ENCODE measurements at places on chromosomes 2 and 18.

- DNase-seq = no peak
These were observed 16.4 kb downstream of the EMX1 start for GRCh38 chr2:72933646-72934151.

DNA sequence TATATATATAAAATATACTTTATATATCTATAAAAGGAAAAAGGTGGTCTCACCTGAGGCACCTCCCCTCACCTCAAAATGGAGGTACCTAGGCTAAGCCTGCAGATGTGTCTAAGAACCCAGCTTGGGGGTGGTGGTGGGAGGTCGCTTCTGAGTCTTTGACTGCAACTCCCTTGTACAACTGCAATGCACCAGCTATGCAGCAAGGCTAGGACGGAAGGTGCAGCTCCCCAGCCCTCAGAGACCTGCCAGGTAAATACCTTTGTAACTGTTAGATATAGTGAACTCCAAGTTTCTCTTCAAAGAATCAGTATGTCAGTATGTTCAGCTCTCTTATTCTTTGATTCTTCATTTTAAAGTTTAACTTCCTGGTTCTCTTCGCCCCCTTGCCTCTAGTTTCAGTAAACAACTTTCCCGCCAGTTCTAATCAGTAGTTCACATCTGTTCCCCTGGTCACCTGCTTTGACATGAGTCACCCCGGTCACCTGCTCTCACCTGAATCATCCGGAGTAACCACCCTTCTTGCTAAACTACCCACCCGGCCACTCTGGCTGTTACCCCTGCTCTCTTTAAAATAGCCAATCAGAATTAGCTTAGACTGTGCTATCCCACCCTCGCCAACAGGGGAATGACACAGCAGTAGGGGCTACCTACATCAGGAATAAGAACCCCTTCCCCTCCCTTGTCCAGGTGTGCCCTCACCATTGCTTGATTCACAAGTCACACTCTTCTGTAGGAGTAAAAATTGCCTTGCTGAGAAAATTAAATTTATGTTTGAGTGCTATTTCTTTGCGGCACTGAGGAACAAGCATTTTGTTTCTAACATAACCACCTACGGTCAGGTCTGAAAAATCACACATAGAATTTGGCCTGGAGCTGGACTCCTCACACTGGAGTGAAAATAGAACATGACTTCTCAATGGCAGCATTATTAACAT, 24.7 kb upstream of the IMPA2 start:
- no peak for DNase-seq

DNA sequence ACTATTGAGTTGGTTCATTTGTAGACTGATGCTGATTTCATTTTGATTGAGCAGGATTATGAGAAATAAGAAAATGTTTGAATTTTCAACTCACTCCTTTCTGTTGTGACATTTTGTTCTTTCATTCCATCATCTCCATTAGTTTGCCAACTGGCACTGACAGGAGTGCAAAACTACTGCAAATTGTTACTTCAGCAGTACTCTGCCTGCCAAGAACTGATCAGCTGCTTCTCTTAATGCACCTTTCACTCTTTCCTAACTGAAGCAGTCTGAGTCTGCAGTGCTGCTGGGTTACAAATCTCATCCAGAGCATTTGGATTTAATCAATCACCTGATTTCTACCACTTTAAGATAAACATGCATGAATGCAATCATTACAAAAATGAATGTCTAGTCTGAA, 70.9 kb downstream of the TMEFF2 start:
- DNase-seq = no peak

- no peak for DNase-seq
These were observed 52.5 kb upstream of the CAVIN2 start for GRCh38 chr2:191899410-191899809.

GRCh38 chr18:21134895-21135294, 23.3 kb upstream of the ROCK1 start:
- DNase-seq = no peak

DNA sequence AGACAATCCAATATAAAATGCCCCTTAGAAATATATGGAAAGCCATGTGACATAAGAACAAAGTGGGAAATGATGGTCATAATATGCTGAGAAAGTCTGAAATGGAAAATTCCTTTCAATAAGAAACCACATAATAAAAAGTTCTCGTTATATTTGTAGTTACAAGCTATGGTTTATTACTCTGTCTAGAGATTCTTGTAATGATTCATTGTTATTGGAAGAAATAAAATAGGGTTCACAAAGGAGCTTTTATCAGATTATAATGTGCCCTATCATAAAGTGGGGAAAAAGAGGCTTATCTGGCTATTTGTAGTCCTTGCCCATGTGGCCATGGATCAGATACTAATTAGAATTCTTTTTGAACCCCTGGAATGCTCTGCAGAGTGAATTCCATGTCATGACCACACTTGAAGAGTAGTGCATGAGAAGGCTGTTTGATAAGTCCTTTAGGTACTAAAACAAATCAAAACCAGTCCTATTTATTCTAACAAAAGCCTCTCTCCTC, 420.7 kb upstream of the NRP2 start:
- no peak for DNase-seq

DNA sequence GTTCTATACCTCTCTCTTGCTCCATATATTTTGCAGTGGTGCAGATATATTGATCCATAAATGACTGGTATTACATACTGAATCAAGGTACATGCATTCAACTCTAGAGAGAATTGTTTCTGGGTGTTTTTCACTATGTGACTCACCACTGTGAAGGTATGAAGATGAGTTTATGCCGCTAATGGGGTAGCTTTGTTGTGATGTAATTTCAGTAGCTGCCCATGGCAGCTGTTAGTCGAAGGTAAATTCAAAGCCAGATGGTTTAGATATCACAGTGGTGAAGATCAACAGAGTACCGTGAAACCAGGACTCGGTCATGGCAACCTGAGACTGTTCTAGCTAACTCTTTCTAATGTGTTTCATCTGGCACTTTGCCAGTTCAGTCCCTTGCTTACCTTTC, 50.4 kb downstream of the PKP4 start:
- DNase-seq = no peak

- DNase-seq = no peak
These were observed 15.9 kb upstream of the TGFA start for GRCh38 chr2:70569559-70569958.

DNA sequence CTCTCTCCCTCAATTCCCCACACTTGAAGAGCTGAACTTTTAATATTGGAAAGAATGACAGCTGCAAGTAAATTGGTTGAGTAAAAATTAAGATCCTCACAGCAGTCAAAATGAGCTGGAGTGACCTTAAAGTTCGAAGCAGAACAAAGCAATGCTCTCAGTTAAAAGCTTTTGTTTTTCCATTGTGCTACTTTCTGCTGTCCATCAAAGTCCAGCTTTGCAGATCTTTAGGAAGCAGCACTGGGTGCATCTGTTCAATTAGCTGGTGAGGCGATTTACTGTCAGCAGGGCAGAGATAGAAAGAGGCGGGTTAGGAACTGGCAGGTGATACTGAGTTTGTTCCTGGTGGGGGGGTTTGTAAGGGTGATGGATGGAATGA, 834.8 kb downstream of the CPS1 start:
- DNase-seq = no peak

GRCh38 chr2:28610583-28611201, 114.8 kb downstream of the PLB1 start:
- DNase-seq = no peak

GRCh38 chr2:195675783-195676427, 18.9 kb downstream of the SLC39A10 start:
- no peak for DNase-seq

DNA sequence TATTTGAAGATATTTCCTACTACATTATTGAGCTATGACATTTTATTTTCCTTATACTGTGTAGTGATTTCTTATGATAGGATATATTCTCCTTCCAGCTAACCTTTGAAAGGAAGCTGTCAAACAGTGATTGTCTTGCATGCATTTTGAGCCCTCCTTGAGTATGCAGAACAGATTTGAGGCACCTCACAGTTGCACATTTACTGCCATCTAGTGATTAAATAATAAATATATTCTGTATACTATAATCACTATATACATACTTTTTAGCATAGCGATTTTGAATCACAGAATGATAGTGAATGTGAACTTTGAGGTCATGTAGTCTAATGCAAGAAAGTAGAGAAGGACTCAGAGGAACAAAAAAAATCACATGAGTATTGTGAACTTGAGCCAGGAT, 268.4 kb upstream of the CDH19 start:
- no peak for DNase-seq

- no peak for DNase-seq
These were observed 43.2 kb downstream of the TSHZ1 start for GRCh38 chr18:75253784-75254183.

DNA sequence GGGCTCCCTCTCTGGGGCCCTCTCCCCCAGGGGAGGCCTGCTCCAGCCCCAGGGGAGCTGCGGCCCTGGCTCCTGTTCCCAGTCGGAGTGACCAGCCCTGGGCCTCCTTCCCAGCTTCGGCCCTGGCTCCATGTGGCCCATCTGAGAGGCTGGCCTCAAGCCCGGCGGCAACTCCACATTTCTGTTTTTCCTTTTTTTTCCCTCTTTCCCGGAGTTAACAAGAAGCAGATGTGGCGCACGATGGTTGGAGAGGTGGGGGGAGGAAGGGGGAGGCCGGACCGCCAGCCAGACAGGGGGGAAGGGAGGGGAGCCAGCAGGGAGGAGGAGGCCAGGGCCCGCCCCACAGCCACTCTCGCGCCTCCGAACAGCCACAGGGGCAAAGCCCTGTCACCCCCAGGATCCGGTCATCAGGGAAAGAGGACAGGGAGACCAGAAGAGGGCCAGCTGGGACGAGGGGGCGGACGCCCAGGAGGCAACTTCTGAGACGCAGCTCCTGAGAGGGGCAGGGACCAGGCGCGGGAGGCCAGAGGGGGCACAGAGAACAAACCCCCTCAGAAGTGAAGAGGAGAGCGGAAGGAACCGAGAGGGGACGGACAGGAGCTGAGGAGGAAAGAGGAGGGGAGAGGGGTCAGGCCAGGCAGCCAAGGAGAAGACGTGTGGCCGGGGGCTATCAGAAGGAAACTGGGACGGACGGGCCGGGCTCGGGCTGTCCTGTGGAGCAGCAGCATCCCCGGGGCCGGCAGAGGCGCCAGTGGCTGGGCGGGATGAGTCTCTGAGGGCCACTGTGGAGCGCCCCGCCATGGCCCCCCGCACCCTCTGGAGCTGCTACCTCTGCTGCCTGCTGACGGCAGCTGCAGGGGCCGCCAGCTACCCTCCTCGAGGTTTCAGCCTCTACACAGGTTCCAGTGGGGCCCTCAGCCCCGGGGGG, at the start of gene EMILIN1:
Gene EMILIN1, plus strand, starts transcription at position 349 of the 928 bp plus-strand sequence. Its CDS starts 451 bp downstream, at position 800.
- no peak for DNase-seq

- DNase-seq = no peak
These were observed 189.8 kb downstream of the NCK2 start for GRCh38 chr2:105934467-105934866.

DNA sequence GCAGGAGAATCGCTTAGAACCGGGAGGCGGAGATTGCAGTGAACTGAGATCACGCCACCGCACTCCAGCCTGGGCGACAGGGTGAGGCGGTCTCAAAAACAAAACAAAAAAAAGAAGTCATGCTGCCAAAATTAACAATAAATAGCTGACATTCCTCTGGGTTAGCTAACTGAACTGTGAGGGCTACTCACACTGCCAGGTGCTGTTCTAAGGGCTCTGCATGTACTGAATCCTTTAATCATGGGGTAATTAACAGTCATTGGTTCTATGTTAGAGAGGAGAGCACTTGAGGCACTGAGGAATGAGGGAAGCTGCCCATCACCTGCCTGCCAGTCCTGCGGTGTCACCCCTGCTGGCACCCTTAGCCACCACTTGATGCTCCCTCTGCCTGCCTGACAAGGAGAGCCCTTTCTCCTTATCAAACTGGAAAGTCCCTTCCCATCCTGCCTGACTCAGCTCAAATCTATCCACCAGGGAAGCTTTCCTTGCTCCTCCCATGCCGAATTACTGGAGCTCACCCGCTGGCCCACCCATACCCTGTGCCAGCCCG, 73.0 kb upstream of the RIOK3 start:
- DNase-seq = no peak

GRCh38 chr2:168819050-168819715, 16.7 kb downstream of the NOSTRIN start:
- no peak for DNase-seq

GRCh38 chr2:12618576-12618975, 98.2 kb upstream of the TRIB2 start:
- no peak for DNase-seq

GRCh38 chr2:237558961-237559641, 7.3 kb upstream of the PRLH start:
- DNase-seq = no peak

DNA sequence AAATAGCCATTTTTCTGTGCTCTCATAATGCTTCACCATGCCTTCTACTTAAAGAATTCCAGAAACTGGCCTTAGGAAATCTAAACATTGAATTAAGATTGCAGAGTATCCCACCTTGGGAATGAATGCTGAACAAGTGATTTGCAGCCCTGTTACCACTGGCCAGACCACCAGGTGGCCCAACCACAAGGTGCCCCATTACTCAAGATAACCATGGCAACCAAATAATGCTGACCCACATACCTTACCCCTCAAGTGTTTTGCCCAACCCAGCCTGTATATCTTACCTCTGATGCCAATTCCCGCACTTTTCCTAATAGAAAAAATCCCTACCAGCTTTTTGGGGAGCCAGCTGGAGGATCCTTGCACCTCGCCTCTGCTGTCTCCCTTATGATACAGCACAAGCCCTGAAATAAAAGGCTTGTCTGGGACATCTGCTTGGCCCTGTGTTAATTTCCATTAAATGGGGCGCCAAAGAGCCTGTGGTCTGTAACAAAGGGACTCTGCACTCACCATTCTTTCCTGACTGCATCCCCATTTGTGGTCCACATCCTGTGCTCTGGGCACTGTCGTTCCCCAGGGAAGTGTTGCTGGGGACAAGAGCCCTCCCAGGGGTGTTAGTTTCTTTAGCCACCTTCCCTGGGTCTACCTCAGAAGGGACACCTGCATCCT, 17.3 kb upstream of the KCNF1 start:
- no peak for DNase-seq

DNA sequence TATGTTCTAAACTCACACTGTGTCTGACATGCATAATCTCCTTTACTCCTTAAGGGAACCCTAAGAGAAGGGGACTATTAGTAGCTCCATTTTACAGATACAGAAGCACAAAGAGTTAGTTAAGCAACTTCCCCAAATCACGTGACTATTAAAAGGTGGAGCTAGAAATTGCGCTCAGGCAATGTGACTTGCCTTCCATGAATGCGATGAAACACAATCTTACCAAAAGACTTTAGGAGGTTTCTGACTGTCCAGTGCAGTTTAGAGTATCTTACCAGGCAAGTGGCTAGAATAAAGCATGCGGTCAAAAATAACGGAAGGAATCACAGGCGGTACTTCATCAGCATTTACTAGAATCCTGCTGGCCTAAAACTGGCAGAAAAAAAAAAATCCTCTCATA, 70.4 kb downstream of the ZNF521 start:
- no peak for DNase-seq

GRCh38 chr18:58640891-58641610, 12.2 kb upstream of the ALPK2 start:
- no peak for DNase-seq

GRCh38 chr2:172273910-172274571, 153.3 kb upstream of the ITGA6 start:
- no peak for DNase-seq

DNA sequence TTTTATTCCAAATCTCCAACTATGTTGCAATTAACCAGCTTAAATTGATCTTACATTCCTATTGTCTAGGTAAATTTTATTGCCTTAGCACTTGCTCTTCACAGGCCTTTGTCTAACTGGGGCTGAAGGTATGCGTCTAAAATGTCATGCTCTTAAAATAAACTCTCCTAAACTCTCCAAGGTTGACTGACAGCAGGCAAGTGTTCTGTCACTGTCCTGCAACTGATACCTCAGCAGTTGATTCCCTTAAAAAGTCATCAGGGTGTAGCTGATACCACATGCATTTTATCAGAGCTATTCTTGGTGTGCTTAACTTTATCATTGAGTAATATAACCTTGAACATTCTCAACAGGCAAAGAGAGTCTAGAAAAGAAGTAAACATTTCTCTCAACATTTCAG, 680 bp downstream of the TTN start:
- no peak for DNase-seq
